ENCODE measurements at places on chromosomes 6 and 20. TPM values are rescaled to one million over a fixed set of nuclear protein-coding genes. Genes with fewer than 3 reads are reported as not detected.

The DUSP15 gene
- 17.9 TPM for polyA plus RNA-seq

The ZNF311 gene
- 5.9 TPM for polyA plus RNA-seq

The IL17A gene
- polyA plus RNA-seq = not detected

The XKR7 gene
- polyA plus RNA-seq = 0.58 TPM

The FAM184A gene
- polyA plus RNA-seq = 11.0 TPM

The ELOVL2 gene
- 10.0 TPM for polyA plus RNA-seq

Data from renal pelvis (tissue), 12 donors.